NCI-H1694 treated with DMSO at 0.1 percent for 48 hours (cell line): ENCODE measurements at places on chromosomes 16 and 17.

DNA sequence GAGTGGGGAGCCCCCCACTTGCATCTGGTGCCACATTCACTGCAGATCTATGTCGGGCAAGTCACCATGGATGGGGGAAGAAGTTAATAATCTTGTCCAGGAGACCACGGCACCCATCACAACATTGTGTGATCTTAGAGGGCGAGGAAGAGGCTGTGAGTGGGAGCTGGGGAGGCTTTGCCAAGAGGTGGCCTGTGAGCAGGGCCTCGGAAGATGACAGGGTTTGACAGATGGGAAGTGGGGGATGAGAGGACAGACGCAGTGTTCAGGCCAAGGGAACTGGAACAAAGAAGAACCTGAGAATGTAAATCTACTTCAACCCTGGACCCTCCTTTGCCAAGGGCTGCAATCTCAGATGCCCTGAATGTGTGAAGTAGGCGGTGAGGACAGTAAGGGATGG lies 12.4 kb downstream of the ACE start:
- DNase-seq: no peak

DNA sequence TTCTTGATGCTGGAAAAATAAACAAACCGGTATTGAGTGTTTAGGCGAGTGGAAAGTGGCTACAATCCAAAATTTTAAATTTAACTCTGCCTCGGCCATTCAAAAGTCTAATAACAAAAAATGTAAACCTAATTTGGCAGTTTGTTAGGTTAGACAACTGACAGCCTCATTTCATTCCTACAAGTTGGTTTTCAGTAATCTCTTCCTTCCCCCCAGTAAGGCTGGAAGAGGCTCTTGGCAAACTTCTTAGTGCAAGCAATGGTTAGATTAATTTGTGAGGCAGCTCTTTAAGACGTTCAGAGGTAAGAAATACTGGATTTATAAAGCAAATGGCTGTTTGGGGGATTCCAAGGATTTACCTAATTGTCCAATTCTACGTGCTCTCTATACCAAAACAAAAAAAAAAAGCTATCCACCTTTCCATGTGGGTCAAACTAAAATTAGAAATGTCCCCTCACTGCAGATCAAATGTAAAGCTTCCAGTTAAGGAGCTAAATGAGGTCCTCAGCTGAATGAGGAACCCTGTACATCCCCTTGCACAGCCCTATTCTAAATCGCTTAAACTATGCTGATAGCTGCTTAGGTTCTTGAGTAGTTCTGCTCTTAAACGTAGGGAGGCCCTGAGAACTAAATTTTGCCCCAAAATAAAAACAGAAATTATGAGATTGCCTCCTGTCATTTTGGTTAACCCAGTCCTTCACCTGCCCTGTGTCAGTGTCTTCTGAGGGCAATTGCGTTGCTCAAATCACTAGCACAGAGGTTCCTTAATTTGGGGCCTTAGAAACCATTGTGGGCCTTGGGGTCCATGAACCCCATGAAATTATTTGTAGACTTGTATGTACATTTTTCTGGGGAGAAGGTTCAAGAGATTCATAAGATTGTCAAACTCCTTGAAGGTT lies 2.9 kb downstream of the HEXIM1 start:
- DNase-seq: no peak

GRCh38 chr16:72590151-72590937 lies 418.4 kb upstream of the PMFBP1 start:
- DNase-seq: no peak

- no peak for DNase-seq
Measured at GRCh38 chr17:19237389-19238166, 412 bp downstream of the EPN2 start.

- no peak for DNase-seq
Measured at GRCh38 chr16:57914244-57915173, 56.4 kb downstream of the CNGB1 start.

- DNase-seq: no peak
Measured at GRCh38 chr16:51577621-51578303, 426.7 kb upstream of the SALL1 start.

DNA sequence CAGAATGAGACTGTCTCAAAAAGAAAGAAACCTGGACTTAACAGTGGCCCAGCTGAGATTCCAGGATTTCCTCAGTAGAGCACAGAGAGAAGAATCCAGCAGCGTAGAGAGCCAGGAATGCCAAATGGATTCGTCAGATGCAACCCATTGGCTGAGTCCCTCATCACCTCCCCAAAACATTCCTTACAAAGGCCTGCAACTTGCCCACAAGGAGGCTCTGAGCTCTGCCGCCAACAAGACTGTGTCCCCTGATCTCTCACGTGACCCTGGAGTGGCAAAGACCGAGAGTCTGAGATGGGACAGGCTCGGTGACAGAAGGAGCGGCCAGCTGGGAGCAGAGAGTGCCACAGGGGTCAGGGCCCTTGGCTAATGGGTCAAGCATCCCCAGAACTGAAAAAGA lies 6.9 kb upstream of the CHMP6 start:
- DNase-seq: no peak

- DNase-seq: peak; percentile 80
Measured at GRCh38 chr17:57782062-57782490, 37.0 kb upstream of the CCDC182 start.

DNA sequence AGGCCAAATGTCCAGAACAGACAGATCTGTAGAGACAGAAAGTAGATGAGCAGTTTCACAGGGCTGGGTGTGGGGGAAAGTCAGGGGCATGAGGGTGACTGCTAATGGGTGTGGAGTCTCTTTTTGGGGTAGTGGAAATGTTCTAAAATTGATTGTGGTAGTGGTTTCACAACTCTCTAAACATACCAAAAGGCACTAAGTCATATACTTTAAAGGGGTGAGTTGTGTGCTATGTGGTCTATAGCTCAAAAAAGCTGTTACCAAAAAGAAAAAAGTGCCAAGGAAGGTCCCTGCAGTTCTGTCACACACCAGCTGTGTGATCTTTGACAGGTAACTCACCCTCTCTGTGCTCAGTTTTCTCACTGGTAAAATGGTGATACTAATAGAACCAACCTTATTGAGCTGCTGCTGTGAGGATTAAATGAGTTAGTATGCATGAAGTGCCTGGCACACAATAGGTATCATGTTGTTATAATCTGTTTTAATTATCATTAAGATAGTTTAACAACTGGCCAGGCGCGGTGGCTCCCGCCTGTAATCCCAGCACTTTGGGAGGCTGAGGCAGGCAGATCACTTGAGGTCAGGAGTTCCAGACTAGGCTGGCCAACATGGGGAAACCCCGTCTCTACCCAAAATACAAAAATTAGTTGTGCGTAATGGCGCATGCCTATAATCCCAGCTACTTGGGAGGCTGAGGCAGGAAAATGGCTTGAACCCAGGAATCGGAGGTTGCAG lies 10.3 kb downstream of the ITGAX start:
- DNase-seq: no peak

DNA sequence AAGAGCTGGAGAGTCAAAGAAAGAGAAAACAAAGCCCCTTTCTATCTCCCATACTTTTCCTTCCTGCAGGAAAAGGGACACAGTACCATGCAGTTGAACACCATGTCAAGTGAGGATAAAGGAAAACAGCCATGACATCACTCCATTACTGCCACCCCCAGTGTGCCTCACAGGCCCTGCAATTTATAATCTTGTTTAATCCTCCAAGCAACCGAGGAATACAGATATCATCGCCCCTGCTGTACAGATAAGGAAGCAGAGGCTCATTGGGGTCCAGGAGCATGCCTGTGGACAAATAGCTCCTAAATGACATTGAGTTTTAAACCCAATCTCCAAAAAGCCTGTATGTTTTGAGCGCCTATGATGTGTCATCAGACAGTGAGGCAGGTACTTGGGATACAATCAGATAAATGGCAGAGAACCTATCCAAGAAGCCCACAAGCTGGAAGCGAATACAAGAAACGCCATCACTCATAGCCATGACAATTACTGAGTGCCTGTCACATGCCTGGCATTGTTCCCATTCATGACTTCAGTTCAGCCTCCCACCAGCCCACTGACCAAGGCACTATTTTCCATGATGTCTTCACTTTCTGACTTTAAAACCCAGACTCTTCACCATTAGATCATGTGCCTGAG lies 45.5 kb downstream of the CPPED1 start:
- no peak for DNase-seq

- DNase-seq: no peak
Measured at GRCh38 chr17:78032166-78032565, 73.7 kb downstream of the TNRC6C start.

DNA sequence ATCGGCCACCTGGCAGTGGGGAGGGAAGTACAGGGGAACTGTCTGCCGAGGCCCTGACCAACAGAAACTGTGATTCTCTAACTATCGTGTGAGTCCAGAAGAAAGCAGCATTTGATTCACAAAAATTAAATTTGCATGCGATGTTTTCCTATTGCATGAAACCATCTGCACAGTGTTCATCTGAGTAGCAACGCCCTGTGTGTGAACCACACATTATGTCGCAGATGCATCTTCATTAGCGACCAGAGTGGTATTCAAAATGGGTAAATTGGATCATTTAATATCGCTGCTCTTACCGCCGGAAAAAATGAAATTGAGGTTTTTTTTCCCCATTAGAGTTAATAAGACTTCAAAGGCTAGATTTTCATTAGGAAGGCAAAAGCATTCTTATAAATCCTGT lies 260.6 kb downstream of the ABCC12 start:
- no peak for DNase-seq

DNA sequence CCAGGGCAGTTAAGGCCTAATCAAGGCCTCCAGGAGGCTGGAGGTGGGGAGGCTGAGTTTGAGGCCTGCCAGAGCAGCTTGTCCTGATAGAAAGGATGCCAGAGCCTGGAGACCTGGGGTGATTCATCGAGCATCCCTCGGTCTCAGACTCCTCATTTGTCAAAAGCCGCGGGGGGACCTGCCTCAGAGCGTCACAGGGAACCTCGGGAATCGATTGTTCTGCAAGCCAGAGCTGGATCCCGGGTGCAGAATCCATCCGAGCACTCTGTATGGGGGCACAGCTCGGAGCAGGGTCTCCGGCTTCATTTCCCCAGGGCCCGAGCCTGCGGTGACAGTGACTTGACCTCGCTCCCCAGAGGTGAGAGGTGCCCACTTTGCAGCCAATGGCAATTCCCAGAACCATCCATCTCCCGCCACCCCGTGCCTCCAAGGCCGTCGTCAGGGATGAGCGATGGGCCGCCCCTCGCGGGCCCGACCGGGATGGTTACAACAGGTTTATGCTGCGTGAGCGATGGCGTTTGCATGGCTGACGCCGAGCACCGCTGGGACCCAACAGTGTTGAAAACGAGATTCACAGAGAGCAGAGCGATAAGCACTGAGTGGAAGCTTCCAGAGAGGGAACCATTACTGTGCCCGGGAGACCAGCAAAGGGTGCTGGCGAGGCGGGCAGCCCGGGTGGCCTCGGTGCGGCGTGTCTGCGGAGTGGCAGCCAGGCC lies 117.1 kb upstream of the GSE1 start:
- no peak for DNase-seq

- no peak for DNase-seq
Measured at GRCh38 chr17:42282478-42283080, 5.7 kb upstream of the STAT5A start.

GRCh38 chr17:57941384-57942370 lies 13.5 kb downstream of the CUEDC1 start:
- DNase-seq: no peak

- DNase-seq: no peak
Measured at GRCh38 chr16:49832177-49832576, 23.7 kb downstream of the ZNF423 start.

GRCh38 chr17:13601322-13601775 lies 380 bp downstream of the HS3ST3A1 start:
- DNase-seq: no peak

DNA sequence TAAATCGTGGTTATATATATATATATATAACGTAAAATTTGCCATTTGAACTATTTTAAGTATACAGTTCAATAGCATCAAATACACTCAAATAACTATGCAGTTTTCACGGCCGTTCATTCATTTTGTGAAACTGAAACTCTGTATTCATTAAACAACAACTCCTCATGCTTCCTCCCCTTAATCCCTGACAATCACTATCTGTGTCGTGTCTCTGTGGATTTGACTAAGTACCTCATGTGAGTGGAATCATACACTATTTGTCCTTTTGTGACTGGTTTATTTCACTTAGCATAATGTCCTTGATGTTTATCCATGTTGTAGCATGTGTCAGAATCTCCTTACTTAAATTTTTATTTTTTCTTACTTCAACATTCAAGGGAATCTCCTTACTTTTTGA lies 2.8 kb downstream of the CCL23 start:
- DNase-seq: no peak

GRCh38 chr16:80993307-80993706 lies 13.4 kb downstream of the CMC2 start:
- DNase-seq: no peak

GRCh38 chr17:60386147-60387058 lies 5.5 kb downstream of the USP32 start:
- DNase-seq: no peak

- no peak for DNase-seq
Measured at GRCh38 chr17:3730881-3731429, 7.3 kb downstream of the HASPIN start.

- no peak for DNase-seq
Measured at GRCh38 chr16:79690159-79690558, 89.6 kb upstream of the MAF start.

- DNase-seq: no peak
Measured at GRCh38 chr16:30406795-30407101, 658 bp upstream of the ZNF771 start.

DNA sequence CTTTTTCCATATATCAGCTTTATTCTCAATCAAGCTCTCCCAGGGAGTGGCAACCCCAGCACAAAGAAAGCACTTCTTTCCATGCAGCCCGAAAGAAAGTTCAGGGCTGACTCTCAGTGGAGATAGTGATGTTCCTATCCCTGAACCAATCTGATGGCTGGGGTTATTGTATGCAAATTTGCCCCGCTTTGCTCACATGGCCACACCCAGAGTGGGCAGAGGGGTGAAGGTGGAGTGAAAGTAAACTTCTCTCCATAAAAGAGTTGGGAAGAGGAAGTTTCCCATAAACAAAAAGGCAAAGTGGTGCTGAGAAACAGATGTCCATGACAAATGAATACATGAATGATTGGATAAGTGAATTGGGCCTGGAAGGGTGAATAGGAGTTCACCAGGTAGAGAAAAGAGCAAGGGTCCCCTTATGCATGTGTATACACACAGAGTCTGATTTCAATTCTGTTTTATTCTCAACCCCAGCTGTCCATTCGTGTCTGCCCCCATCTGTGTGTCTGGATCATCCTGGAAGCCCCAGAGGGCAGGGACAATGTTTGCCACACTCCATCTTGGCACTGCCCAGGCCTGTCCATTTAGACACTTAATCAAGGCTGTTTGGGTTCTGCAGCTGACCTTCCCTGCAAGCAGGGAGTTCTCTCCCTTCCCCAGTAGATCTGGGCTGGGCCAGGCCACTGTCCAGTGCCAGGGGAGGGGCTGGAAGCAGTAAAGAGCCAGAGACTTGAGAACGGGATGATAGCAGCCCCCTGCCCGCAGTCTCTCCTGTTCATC lies 14.1 kb upstream of the NGFR start:
- DNase-seq: no peak
